Retinal pigment epithelial cell (primary cell): ENCODE measurements at places on chromosomes 2 and 18.

DNA sequence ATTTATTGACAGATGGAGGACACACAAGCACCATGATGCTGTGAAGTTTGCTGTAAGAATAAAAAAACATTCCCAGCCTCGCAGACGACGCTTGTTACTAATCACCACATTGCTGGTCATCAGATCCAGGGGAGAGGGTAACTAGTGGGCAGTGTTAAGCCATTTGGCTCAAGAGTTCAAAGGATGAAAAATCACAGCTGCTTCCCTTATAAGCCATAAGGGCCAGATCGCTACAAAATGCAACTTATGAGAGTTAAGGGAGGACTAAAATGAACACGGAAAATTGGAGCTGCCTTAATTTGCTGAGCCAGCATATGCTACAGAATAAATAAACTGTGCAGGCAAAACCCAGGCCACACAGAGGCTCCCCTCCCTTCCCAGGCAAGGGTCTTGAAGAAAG, 522.6 kb downstream of the TDRD15 start:
- no peak for DNase-seq

- peak; percentile 49 for DNase-seq
Measured at GRCh38 chr2:152846697-152847470, 128.5 kb downstream of the ARL6IP6 start.

DNA sequence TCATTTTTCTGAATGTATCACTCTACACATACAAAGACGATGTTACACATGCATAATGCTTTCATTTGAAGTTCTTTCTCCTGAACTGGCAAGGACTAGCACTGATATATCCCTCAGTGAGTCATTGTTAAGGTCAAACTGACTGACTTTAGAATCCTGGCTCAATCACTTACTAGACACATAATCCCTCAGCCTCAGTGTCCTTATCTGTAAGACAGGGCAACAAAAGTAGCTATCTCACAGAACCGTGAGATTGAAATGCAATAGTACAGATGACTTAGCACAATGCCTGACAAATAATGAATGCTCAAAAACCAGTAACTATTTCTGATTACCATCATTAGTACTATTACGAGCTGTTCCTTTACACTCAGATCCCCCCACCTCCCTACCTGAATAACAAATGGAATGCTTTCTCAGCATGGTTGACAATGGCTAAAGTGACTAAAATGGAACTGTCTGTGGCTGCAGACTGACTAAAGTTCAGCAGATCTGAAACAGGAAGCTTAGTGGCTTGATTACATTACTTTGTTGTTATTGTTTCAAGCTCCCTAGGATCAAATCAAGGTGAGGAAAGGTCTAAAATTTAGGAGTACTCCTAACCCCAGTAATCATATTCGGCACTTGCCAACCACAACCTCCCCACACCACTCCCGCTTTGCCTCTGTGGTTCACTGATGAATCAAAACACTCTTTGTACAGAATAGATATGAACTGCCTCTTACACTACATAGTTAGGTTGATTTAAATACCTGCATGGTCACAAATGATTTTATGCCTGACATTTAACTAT, 35.8 kb upstream of the CACNB4 start:
- DNase-seq = peak; percentile 29

GRCh38 chr2:227402321-227402720, 14.6 kb upstream of the SCYGR1 start:
- no peak for DNase-seq

- no peak for DNase-seq
Measured at GRCh38 chr2:66581339-66582103, 146.6 kb downstream of the MEIS1 start.

DNA sequence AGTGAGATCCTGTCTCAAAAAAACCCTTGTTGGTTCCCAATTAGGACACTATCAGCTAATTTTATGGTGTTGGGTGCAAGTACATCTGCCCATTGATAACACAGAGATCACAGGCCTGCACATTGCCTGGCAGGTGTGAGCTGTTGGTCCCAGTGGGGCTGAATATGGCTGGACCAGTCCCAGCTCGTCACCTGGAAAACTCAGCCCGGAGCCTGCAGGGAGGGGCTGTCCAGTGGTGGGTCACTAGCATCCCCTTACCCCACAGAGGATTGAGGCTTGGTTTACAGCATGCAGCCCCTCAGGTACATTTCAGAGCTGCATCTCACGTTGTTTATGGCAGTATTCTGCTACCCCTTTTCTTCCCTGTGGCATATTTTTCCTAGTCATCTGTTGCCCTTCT, 40.8 kb upstream of the CHMP1B start:
- no peak for DNase-seq
